ENCODE measurements at places on chromosomes 4 and X.
A peak's percentile ranks its signal among the peaks of the same experiment; 100 is the strongest.

GRCh38 chr4:81505004-81505598, 33.4 kb upstream of the RASGEF1B start:
- H3K27me3 ChIP-seq = no peaks in the 10 kb centered on the region
- no peaks in the 10 kb centered on the region for H3K36me3 ChIP-seq
- peak overlapping the region; percentile 85 for H3K27ac ChIP-seq
- H3K4me3 ChIP-seq = peak overlapping the region; percentile 73
- H3K4me1 ChIP-seq = peaks cover 88% of the 10 kb centered on the region

GRCh38 chr4:26104056-26104685, 190.2 kb downstream of the SMIM20 start:
- no peaks in the 10 kb centered on the region for H3K4me1 ChIP-seq
- H3K27ac ChIP-seq = no peak overlapping the region
- DNase-seq = no peak
- H3K4me3 ChIP-seq = no peak overlapping the region

GRCh38 chrX:456551-457291, 70.0 kb upstream of the PPP2R3B start:
- no peak overlapping the region for H3K27ac ChIP-seq
- peaks cover 20% of the 10 kb centered on the region for H3K27me3 ChIP-seq
- H3K4me3 ChIP-seq = no peak overlapping the region
- no peak for DNase-seq
- H3K36me3 ChIP-seq = no peaks in the 10 kb centered on the region

DNA sequence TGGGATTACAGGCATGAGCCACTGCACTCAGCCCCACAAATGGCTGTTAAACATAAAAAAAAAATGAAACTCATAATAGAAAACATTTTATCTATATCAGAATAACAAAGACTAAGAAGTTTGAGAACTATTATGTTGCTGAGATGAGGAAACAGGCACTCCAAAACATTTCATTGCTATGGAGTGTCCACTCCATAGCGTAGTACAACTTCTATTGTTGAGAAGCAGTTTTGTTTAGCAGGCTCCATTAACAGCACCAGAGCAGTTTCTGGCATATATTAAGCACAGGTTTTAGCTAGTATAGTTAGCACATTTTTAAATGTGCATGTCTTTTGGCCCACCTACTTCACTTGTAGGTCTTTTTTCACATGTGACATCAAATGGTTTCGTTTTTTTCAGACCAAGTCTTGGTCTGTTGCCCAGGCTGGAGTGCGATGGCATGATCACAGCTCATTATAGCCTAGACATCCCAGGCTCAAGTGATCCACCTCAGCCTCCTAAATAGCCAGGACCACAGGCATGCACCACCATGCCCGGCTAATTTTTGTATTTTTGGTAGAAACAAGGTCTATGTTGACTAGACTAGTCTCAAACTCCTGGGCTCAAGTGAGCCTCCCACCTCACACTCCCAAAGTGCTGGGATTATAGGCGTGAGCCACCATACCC, 5.8 kb downstream of the HMGB2 start:
- H3K4me1 ChIP-seq = peaks cover 11% of the 10 kb centered on the region
- H3K36me3 ChIP-seq = peaks cover 4% of the 10 kb centered on the region
- DNase-seq = no peak
- no peak overlapping the region for H3K27ac ChIP-seq

DNA sequence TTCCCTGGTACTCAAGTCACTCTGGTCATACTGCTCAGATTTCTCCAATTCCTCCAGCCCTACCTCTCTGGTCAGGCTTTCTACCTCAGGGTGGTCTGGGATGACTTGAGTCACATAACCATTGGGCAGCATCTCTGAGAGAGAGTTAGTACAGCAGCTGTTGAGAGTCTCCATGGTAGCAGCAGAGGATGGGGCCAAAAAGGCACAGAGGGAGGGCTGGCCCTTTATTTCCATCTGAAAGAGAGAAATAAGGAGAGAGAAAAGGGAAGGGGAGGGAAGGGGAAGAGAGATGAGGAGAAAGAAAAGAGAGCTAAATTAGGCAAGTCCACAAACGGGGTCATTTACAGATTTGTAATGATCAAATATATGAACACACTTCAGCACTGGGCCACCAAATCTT, 149.1 kb upstream of the ARHGEF9 start:
- no peaks in the 10 kb centered on the region for H3K27me3 ChIP-seq
- H3K4me1 ChIP-seq = no peaks in the 10 kb centered on the region
- no peaks in the 10 kb centered on the region for H3K36me3 ChIP-seq
- H3K27ac ChIP-seq = no peak overlapping the region
- H3K4me3 ChIP-seq = no peak overlapping the region
- DNase-seq = no peak

GRCh38 chrX:4935846-4936245, 1222.4 kb upstream of the PRKX start:
- H3K27ac ChIP-seq = peak overlapping the region; percentile 79
- DNase-seq = peak; percentile 32
- peaks cover 15% of the 10 kb centered on the region for H3K4me1 ChIP-seq
- no peaks in the 10 kb centered on the region for H3K36me3 ChIP-seq

DNA sequence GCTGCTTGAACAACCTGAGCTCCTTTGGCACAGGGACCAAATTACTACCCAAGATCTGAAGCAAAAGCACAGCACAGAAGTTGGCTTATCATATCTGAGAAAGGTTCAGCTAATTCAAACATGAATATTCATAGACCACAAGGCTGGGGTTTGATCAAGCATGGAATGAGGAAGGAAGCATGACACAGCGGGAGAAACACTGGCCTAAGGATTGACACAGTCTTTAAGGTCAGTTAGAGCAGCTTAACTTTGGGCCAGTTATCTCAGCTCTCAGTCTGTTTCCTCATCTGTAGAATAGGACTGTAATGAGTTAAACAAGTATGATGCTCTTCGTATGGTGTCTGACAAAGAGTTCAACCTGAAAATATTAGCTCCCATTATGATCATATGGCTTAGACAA, 88.5 kb upstream of the CBR4 start:
- peaks cover 7% of the 10 kb centered on the region for H3K36me3 ChIP-seq
- peaks cover 31% of the 10 kb centered on the region for H3K4me1 ChIP-seq
- H3K4me3 ChIP-seq = peak overlapping the region; percentile 42
- DNase-seq = peak; percentile 50
- H3K27me3 ChIP-seq = no peaks in the 10 kb centered on the region
- peak overlapping the region; percentile 90 for H3K27ac ChIP-seq

GRCh38 chr4:6405397-6405706, 67.1 kb downstream of the PPP2R2C start:
- peaks cover 2% of the 10 kb centered on the region for H3K36me3 ChIP-seq
- no peak for DNase-seq
- peaks cover 61% of the 10 kb centered on the region for H3K27me3 ChIP-seq
- H3K4me3 ChIP-seq = no peak overlapping the region
- no peak overlapping the region for H3K27ac ChIP-seq

GRCh38 chr4:38287101-38287851, 327.1 kb downstream of the PTTG2 start:
- peaks cover 16% of the 10 kb centered on the region for H3K27me3 ChIP-seq
- no peak overlapping the region for H3K27ac ChIP-seq
- no peaks in the 10 kb centered on the region for H3K4me1 ChIP-seq
- H3K4me3 ChIP-seq = no peak overlapping the region
- no peaks in the 10 kb centered on the region for H3K36me3 ChIP-seq

DNA sequence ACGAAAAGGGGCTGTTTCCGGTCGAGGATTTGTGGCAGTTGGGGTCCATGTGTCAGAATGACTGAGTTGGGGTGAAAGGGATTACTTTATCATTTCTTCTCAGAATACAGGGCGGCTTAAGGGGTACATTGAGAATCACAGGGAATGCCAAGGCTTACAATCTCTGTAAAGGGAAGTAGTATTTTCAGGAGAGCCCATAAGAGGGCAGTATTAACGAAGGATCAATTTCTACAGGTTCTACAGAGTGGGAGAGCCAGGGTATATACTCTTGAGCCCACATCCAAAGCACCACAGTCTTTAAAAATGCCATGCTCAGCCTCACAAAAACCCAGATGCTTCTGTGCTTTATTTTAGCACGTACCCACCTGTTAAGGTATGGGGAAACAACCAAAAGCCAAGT, 67.7 kb upstream of the ZXDA start:
- no peaks in the 10 kb centered on the region for H3K27me3 ChIP-seq
- no peaks in the 10 kb centered on the region for H3K36me3 ChIP-seq
- no peak overlapping the region for H3K4me3 ChIP-seq
- no peaks in the 10 kb centered on the region for H3K4me1 ChIP-seq
- H3K27ac ChIP-seq = no peak overlapping the region
- DNase-seq = no peak

DNA sequence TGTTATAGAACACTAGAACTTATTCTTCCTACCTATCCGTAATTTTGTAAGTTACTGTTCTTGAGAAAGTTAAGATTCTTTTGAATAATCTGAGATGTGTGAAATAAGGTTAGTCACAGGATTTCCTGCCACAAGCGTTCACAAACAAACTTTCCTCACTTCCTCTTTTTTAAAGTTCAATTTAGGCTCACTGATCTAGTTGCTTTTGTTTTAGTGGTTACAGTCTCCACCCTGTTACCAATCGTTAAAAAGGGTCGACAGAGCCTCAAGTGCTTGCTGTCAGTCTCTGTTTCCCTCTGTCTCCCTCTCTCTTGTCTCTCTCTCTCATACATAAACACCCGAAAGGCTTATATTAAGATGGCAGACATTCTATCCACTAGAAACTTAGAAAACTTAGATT, 35.9 kb upstream of the STK26 start:
- peaks cover 24% of the 10 kb centered on the region for H3K4me1 ChIP-seq
- H3K4me3 ChIP-seq = peak overlapping the region; percentile 34
- peaks cover 19% of the 10 kb centered on the region for H3K27me3 ChIP-seq
- DNase-seq = peak; percentile 9
- H3K36me3 ChIP-seq = peaks cover 2% of the 10 kb centered on the region

- no peak overlapping the region for H3K4me3 ChIP-seq
- no peaks in the 10 kb centered on the region for H3K36me3 ChIP-seq
- no peak overlapping the region for H3K27ac ChIP-seq
- no peaks in the 10 kb centered on the region for H3K4me1 ChIP-seq
- no peak for DNase-seq
These were observed 50.4 kb upstream of the PTPN13 start for GRCh38 chr4:86543560-86544309.

- no peak overlapping the region for H3K27ac ChIP-seq
- no peak for DNase-seq
- H3K27me3 ChIP-seq = no peaks in the 10 kb centered on the region
- no peak overlapping the region for H3K4me3 ChIP-seq
These were observed 137.1 kb downstream of the ARSF start for GRCh38 chrX:3178329-3178728.

DNA sequence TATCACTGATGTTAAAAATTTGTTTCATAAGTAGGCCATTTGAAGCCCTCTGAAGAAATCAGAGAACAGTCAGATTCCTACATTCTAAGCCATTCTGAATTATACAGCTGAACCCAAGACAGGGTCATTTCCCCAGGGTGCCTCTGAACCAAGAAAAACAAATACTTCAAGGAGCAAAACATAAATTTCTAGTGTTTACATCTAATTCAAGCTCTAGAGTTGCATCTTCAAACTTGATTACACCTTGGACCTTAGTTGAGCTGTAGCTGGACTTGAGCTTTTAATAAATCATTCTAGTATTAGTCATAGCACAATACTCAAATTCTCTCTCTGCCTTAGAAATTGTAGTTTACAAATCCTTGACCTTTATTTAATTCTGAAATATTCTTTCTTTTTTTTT, 87.6 kb upstream of the IL15 start:
- no peak for DNase-seq
- H3K36me3 ChIP-seq = no peaks in the 10 kb centered on the region
- no peaks in the 10 kb centered on the region for H3K27me3 ChIP-seq
- H3K27ac ChIP-seq = no peak overlapping the region
- H3K4me3 ChIP-seq = no peak overlapping the region

DNA sequence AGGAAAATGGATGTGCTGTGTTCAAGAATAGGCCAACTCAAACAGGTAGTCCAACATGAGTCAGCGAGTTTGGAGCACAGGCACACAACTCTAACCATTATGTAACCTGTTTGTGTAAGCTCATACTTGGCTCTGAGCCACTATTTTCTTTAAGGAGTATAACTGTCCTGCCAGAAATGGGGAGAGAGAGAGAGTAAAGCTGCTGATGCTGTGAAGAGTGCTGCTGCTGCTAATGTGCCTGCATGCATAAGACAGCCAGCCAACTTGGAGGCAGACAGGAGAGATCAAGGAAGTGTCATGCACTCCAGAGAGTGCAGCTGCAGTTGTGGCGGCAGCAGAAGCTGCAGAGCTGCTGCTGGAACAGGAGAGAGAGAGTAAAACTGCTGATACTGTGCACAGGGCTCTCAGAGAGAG, 11.7 kb upstream of the STATH start:
- no peak overlapping the region for H3K4me3 ChIP-seq
- no peaks in the 10 kb centered on the region for H3K4me1 ChIP-seq
- DNase-seq = no peak
- no peak overlapping the region for H3K27ac ChIP-seq

GRCh38 chr4:74453037-74453635, 8.2 kb downstream of the AREG start:
- H3K27me3 ChIP-seq = peaks cover 6% of the 10 kb centered on the region
- H3K4me3 ChIP-seq = no peak overlapping the region
- peaks cover 19% of the 10 kb centered on the region for H3K36me3 ChIP-seq
- no peak overlapping the region for H3K27ac ChIP-seq
- no peak for DNase-seq

DNA sequence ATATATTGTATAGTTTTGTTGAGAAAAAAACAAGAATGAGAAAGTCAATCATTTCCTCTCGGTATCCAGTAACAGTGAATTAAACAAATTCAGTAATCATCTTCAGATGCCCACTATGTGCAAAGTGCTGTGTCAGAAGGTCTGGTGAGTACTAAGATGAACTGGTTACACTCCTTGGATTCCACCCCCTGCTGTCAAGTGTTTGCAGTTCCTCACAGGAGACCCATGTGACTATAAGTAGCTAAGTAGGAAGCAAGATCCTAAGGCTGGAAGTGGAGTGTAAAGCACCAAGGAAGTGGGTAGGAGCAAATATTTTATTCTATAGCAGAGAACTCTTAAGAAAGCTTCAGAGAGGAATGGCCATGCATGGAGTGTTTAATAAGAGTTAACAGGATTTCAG, 73.6 kb downstream of the SNX25 start:
- no peak for DNase-seq
- H3K27me3 ChIP-seq = no peaks in the 10 kb centered on the region
- H3K36me3 ChIP-seq = peaks cover 17% of the 10 kb centered on the region
- peaks cover 10% of the 10 kb centered on the region for H3K4me1 ChIP-seq

GRCh38 chr4:2482693-2483092, 13.8 kb downstream of the RNF4 start:
- H3K27me3 ChIP-seq = no peaks in the 10 kb centered on the region
- peak overlapping the region; percentile 60 for H3K4me3 ChIP-seq
- peak overlapping the region; percentile 94 for H3K27ac ChIP-seq

GRCh38 chrX:10118530-10118929, 38.2 kb upstream of the CLCN4 start:
- H3K27me3 ChIP-seq = no peaks in the 10 kb centered on the region
- DNase-seq = peak; percentile 54
- peaks cover 49% of the 10 kb centered on the region for H3K36me3 ChIP-seq
- H3K27ac ChIP-seq = peak overlapping the region; percentile 96
- peak overlapping the region; percentile 28 for H3K4me3 ChIP-seq

GRCh38 chr4:140367738-140368137, 5.7 kb upstream of the SCOC start:
- no peak overlapping the region for H3K4me3 ChIP-seq
- H3K27me3 ChIP-seq = no peaks in the 10 kb centered on the region
- no peak overlapping the region for H3K27ac ChIP-seq
- no peak for DNase-seq
- H3K36me3 ChIP-seq = no peaks in the 10 kb centered on the region
